ENCODE measurements at places on chromosomes 11 and 22. TPM values are rescaled to one million over a fixed set of nuclear protein-coding genes. Genes with fewer than 3 reads are reported as not detected.

- no peak overlapping the region for H3K27ac ChIP-seq
- H3K36me3 ChIP-seq: peaks cover 45% of the 10 kb centered on the region
- no peaks in the 10 kb centered on the region for H3K4me1 ChIP-seq
- no peak for DNase-seq
- H3K27me3 ChIP-seq: no peaks in the 10 kb centered on the region
These were observed 81.2 kb upstream of the RASSF10 start for GRCh38 chr11:12927886-12928285.

The PATE4 gene
- total RNA-seq: not detected

The SHANK2 gene
- 126 TPM for total RNA-seq

DNA sequence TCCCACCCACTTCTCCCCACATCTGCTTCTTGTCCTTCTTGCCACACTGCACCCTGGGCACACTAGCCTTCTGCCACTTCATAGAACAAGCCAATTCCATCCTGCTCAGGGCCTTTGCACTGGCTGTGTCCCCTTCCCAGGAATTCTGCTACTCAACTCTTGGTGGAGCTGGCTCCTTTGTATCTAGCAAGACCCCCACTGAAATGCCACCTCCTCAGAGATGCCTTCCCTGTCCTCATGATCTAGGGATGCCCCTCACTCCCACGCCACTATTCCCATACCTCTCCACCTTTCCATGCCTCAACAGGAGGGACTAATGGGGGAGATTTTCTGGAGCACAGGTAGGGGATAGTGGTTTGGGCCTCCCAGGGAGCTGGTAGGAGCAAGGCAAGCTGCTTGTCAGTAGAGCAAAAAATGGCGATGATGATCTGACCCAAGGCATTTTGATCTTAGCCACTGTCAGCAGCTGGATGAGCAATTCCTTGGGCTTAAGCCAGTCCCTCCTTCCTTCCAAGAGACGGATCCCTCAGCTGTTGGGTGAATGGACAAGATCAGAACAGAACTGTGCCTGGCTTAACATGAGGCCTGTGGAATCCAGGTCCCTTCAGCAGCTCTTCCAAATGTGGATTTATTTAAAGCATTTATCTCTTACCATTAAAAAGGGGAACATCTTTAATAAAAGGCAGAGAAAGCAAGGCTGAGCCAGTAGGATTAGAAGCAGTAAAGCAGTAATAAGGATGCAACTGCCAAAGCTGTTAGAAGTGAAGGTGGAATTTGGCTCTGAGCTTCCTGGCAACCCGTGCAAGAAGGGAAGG is 4.0 kb upstream of the PRDM11 start:
- peak; percentile 21 for DNase-seq
- H3K36me3 ChIP-seq: no peaks in the 10 kb centered on the region
- H3K27ac ChIP-seq: no peak overlapping the region
- H3K4me3 ChIP-seq: no peak overlapping the region
- H3K27me3 ChIP-seq: peaks cover 11% of the 10 kb centered on the region

- peaks cover 6% of the 10 kb centered on the region for H3K4me1 ChIP-seq
- no peaks in the 10 kb centered on the region for H3K27me3 ChIP-seq
- no peaks in the 10 kb centered on the region for H3K36me3 ChIP-seq
- no peak overlapping the region for H3K27ac ChIP-seq
- no peak overlapping the region for H3K4me3 ChIP-seq
These were observed 8.4 kb upstream of the MMP20 start for GRCh38 chr11:102633385-102634026.

- peak; percentile 0 for DNase-seq
These were observed 13.5 kb upstream of the EFCAB6 start for GRCh38 chr22:43825651-43826050.

DNA sequence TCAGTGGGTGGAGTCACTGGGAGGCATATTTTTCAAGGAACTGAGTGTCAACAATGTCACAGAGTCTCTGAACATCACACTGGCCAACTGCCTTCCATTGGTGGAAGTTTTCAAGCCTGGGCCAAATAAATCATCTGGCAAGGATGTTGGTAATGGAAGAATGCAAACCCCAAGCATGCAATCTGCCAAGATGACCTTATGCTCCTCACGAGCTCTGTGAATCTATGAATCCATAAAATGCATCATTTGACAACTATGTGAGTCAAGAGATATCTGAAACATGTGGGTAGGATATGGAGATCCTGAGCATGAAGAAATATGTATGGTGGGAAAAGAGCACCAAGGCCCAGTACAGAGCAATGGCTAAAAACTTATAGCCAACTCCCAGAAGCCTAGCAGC is 122.2 kb downstream of the PLEKHA7 start:
- peaks cover 20% of the 10 kb centered on the region for H3K4me1 ChIP-seq
- no peaks in the 10 kb centered on the region for H3K27me3 ChIP-seq
- H3K27ac ChIP-seq: no peak overlapping the region

DNA sequence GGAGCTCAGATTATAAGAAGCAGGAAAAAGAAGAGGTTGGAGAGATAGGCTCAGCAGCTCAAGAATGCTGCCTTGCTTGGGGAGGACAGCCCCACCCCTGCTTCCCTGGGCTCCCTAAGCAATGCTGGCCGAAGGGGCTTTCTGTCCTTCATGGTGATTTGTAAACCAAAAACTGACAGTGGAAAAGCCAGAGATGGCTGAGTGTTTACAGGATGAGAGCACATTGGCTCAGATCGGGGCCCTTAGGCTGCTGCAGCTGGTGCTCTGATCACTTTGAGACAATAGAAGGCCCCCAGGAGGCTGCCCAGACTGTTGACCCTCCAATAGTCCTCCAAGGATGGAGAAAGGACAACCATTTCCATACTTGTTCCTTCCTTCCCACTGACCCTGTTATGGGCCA is 28.8 kb upstream of the AMOTL1 start:
- peaks cover 19% of the 10 kb centered on the region for H3K4me1 ChIP-seq
- no peak for DNase-seq
- H3K27ac ChIP-seq: no peak overlapping the region
- no peaks in the 10 kb centered on the region for H3K36me3 ChIP-seq

GRCh38 chr11:12674936-12675696 is 895 bp downstream of the TEAD1 start:
- peak overlapping the region; percentile 98 for H3K27ac ChIP-seq
- DNase-seq: peak; percentile 38
- H3K4me3 ChIP-seq: peak overlapping the region; percentile 88
- peaks cover 20% of the 10 kb centered on the region for H3K4me1 ChIP-seq
- peaks cover 16% of the 10 kb centered on the region for H3K27me3 ChIP-seq

- H3K4me3 ChIP-seq: no peak overlapping the region
- peak overlapping the region; percentile 49 for H3K27ac ChIP-seq
- peak; percentile 16 for DNase-seq
- no peaks in the 10 kb centered on the region for H3K27me3 ChIP-seq
- H3K36me3 ChIP-seq: peaks cover 33% of the 10 kb centered on the region
- H3K4me1 ChIP-seq: no peaks in the 10 kb centered on the region
These were observed 47.7 kb upstream of the GAB2 start for GRCh38 chr11:78465169-78465942.

GRCh38 chr11:9619971-9620370 is 43.9 kb upstream of the SWAP70 start:
- H3K4me3 ChIP-seq: no peak overlapping the region
- H3K27ac ChIP-seq: no peak overlapping the region
- no peak for DNase-seq
- H3K27me3 ChIP-seq: no peaks in the 10 kb centered on the region

DNA sequence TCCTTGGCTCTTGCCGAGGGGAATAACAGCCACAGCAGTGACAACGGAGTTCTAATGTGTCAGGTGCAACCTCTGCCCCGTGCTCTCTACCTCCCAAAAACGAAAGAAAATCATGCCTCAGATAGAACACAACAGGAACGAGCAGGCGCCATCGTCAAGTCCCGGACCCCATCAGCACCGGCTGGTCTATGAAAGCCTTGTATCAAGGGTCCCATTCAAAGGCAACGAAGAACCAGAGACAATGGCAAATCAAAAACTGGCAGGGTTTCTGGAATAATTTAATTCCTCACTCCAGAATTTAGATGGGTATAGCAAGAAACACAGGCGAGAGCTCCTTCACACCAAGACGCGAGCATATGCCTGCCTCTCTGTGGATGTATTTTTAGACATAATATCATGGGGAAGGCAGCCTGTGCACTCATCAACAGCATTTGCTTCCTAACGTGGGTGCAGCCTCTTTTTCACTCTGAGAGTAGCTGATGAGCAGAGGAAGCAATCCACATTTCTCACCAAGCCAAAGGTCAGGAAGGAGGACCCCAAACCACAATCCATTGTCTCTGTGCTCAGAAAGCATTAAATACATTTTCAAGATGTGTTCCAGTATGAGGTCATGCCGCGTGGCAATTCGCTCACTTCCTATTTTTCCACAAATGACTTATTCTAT is 193.4 kb upstream of the BLID start:
- H3K36me3 ChIP-seq: no peaks in the 10 kb centered on the region
- H3K27ac ChIP-seq: no peak overlapping the region
- no peak for DNase-seq
- no peaks in the 10 kb centered on the region for H3K4me1 ChIP-seq

DNA sequence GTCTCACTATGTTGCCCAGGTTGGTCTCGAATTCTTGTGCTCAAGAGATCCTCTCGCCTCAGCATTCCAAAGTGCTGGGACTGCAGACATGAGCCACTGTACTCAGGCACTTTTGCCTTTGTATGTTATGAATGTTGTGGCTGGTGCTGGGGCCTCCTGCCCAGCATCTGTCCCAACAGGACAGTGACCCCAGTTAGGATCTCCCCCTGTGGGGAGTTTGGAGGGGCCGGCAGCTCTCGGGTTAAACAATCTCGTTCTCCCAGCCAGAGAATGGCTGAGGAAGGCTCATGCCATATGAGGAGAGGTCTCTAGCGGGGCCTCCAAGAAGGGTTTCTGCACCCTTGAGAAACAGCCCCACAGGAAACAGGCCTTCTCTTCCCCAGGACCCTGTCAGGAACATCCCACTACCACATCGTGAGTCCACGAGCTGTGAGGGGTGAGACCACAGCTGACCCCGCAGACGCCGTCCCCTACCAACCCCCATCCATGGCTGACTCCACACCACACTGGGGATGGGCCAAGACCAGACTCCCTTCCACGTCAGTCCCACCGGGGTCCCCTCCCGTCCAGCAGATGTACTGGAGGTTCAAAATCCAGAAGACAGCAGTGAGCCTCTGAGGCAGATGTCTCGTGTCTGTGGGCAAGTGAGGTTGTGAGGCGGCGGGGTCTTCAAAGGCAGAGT is 54.1 kb downstream of the SHANK2 start:
- no peaks in the 10 kb centered on the region for H3K27me3 ChIP-seq
- H3K4me1 ChIP-seq: no peaks in the 10 kb centered on the region
- H3K36me3 ChIP-seq: no peaks in the 10 kb centered on the region
- DNase-seq: no peak

DNA sequence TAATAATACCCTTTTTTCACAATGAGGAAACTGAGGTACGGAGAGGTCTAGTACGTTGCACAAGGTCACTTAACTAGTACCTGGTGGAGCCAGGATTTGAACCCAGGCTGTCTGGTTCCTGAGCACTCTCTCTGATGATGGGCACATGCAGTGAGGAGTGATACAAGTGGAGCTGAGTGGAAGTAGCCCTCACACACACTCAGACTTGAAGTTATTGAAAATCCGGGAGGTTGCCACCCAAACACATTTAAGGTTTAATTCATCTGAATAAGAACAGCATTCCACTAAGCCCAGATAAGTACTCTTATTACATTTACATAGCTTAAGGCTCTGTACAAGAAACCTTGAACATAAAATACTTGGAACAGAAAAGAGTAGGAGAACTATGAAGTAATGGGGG is 4.8 kb downstream of the GRAP2 start:
- DNase-seq: no peak
- H3K4me1 ChIP-seq: peaks cover 3% of the 10 kb centered on the region
- peak overlapping the region; percentile 13 for H3K27ac ChIP-seq
- no peaks in the 10 kb centered on the region for H3K27me3 ChIP-seq
- peak overlapping the region; percentile 11 for H3K4me3 ChIP-seq

The PVALB gene
- total RNA-seq: not detected

GRCh38 chr11:67405196-67405567 is 1.3 kb downstream of the TBC1D10C start:
- DNase-seq: no peak
- H3K27me3 ChIP-seq: no peaks in the 10 kb centered on the region
- H3K27ac ChIP-seq: no peak overlapping the region
- no peaks in the 10 kb centered on the region for H3K36me3 ChIP-seq

GRCh38 chr11:129374081-129374992 is 1.3 kb upstream of the BARX2 start:
- H3K4me3 ChIP-seq: peak overlapping the region; percentile 48
- peaks cover 10% of the 10 kb centered on the region for H3K27me3 ChIP-seq
- no peaks in the 10 kb centered on the region for H3K36me3 ChIP-seq
- no peak overlapping the region for H3K27ac ChIP-seq
- peak; percentile 56 for DNase-seq

The C11orf97 gene
- total RNA-seq: not detected

DNA sequence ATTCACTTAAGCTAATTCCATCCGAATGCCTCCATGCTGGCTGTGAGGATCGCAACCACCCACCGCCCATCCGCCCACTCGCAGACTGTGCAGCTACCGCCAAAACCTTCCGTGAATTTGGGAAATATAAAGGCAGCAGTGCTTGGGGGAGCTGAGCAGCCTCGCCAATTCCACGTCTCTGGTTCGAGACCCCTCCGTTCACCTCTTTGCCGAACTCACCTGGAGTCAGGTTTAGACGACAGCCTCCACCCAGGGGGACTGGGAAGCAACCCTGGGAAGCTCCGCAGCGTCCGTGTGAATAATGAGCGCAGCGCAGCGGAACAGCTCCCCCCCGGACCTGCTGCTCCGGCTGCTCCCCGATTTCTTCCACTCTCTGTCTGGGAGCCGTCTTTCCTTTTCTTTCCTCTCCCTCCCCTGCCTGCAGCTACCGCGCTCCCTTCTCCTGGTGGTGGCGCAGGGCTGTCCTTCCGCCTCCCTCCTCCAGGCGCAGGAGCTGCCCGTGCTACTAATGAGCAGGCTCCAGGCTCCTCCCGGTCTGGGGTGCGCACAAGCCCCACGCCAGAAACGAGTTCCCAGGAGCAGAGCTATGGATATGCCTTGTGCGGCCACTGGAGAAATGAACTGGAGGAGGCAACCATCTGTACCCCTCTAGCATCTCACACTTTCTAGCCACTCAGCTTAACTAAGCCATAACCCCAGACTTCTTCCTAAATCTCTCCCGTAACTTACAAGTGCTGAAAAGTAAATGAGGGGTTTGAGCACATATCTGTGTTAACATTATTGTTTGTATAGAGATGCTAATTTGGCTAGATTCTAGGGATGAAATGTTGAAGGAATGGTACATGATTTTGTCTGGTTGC is 107.3 kb downstream of the XKR3 start:
- no peaks in the 10 kb centered on the region for H3K36me3 ChIP-seq
- DNase-seq: no peak
- H3K4me1 ChIP-seq: no peaks in the 10 kb centered on the region
- H3K27ac ChIP-seq: no peak overlapping the region
- H3K27me3 ChIP-seq: peaks cover 5% of the 10 kb centered on the region

- no peaks in the 10 kb centered on the region for H3K4me1 ChIP-seq
- H3K27me3 ChIP-seq: no peaks in the 10 kb centered on the region
- no peak overlapping the region for H3K27ac ChIP-seq
- no peak for DNase-seq
- no peak overlapping the region for H3K4me3 ChIP-seq
These were observed 68.3 kb downstream of the DDIAS start for GRCh38 chr11:82969811-82970210.

The CABP7 gene
- total RNA-seq: not detected

GRCh38 chr11:15727520-15727914 is 612.8 kb downstream of the INSC start:
- H3K4me3 ChIP-seq: no peak overlapping the region
- H3K4me1 ChIP-seq: no peaks in the 10 kb centered on the region
- no peaks in the 10 kb centered on the region for H3K36me3 ChIP-seq
- DNase-seq: peak; percentile 21
- H3K27me3 ChIP-seq: no peaks in the 10 kb centered on the region

Data from stomach (tissue), 19 donors.